ENCODE measurements at places on chromosomes 7 and 10. TPM values are rescaled to one million over a fixed set of nuclear protein-coding genes. Genes with fewer than 3 reads are reported as not detected.

DNA sequence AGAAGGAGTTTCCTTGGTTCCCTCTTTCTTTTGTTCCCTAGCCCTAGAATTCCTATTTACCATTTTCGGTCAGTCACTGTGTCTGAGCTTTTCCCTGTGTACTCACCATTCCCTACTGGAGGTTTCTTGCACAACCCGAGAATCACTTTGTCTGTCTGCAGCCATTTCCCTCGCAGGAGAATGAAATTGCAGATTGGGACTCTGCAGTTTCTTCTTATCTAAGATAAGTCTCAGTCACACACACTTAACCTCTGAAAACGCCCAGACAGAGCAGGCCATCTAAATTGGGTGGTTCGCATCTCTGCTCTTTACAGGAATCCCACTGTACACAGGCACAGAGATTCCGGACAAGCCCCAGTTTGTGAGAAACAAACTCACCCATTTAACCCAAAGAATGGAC, 58.6 kb upstream of the CNTNAP2 start:
- no peak for DNase-seq

DNA sequence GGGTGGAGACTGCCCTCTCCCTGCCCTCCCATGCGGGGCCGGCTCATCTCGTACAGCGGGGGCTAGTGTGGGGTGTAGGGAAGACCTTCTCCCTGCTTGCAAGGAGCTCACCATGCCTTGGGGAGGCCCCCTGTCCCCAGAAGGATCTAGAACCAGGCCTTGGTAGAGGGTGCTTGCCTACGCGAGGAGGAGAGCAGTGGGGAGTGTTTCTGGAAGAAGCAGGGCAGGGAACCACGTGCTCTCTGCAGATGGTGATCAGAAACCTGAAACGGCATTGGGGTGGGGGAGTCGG, 2.7 kb downstream of the MAFK start:
- no peak for DNase-seq

DNA sequence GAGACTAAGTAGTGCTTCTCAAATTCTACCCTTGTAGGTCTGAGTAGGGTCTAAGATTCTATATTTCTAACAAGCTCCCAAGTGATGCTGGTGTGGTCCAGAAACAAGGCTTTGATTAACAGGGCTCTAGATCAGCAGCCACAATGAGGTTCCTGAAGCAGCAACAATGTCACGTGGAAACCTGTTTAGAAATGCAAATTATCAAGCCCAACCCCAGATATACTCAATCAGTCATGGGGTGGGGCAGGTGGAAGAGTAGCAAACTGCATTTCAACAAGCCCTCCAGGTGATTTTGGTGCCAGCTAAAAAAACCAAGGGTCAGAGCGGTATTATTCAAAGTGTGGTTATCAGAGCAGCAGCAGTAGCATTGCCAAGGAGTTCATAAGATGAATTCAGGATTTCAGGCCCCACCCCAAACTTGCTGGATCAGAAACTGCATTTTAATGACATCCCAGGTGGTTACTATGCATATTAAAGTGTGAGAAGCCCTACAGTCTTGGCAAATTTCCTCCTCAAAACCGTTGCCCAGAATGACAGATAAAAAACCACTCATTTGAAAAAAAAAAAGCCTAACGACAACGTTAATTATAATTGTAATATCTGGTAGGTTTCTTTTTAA, 199.2 kb downstream of the AHR start:
- DNase-seq, result no peak

GRCh38 chr7:133887459-133887858, 239.7 kb upstream of the LRGUK start:
- DNase-seq, result no peak

DNA sequence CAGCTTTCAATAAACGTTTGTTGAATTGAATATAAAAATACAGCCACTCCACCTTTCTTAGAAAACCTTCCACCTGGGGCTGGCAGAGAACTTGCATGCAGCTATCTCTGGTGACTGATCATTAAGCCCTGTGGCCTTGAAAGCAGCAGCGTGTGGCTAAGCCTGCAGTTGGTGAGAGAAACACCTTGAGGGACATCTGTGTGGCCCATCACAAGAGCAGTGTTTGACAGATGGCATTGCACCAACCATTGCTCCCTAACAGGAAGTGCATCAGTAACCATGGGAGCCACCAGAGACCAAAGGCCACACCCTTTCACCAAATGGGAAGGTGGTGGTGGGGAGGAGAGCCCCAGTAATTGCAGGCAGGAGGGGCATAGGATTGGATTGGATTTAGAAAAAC, 22.4 kb downstream of the RHOBTB1 start:
- no peak for DNase-seq

- no peak for DNase-seq
Measured at GRCh38 chr7:108097703-108098102, 32.5 kb downstream of the LAMB4 start.

GRCh38 chr10:7153750-7154149, 257.1 kb downstream of the SFMBT2 start:
- DNase-seq, result no peak

- DNase-seq, result peak; percentile 41
Measured at GRCh38 chr7:4189131-4189570, 492.9 kb upstream of the FOXK1 start.

DNA sequence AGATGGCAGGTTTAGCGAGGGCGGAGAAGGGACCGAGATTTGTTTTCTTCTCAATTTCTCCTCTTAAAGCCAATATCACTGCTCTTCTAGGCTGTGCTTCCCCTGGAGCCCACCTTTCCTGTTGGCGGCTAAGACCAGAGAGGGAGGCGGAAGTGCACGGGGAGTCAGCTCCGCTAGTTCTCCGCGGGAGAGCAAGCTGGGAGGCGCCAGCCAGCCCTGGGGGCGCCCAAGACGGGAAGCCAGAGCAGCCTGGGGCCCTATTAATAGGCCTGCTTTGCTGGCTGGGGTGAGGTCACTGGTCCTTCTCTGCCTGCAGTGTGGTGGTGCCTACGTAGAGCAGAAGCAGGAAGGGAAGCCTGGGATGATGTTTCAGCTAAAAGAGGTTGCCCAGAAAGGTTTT, 61.6 kb downstream of the LSM5 start:
- DNase-seq, result no peak

Gene KNDC1
- polyA plus RNA-seq, result 4.0 TPM

Gene PAPOLB
- polyA plus RNA-seq, result 0.04 TPM

Gene IKZF1
- 2.4 TPM for polyA plus RNA-seq

Gene TSPAN13
- polyA plus RNA-seq, result 58.7 TPM

Data from muscle of back (tissue), 13 donors.